ENCODE measurements at places on chromosomes 6 and 20.

DNA sequence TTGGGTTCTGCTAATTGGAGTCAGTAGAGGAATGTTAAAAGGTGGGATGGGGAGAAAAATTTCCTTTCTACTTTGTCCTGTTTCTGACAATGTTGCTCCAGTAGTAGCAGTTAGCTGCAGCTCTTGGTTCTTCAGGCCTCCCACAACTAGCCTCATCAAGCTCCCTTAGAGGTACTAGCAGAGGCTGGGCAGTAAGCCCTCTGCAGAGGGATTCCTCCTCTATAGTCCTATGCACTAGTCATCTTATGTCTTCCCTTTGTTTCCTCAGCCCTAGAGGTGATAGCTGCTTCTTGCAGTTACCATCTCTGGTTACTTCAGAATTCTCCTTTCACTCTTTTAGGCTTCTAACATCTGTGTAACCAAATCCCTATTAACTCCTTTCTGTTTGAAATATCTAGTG is 99.8 kb downstream of the FILIP1 start:
- DNase-seq = no peak

DNA sequence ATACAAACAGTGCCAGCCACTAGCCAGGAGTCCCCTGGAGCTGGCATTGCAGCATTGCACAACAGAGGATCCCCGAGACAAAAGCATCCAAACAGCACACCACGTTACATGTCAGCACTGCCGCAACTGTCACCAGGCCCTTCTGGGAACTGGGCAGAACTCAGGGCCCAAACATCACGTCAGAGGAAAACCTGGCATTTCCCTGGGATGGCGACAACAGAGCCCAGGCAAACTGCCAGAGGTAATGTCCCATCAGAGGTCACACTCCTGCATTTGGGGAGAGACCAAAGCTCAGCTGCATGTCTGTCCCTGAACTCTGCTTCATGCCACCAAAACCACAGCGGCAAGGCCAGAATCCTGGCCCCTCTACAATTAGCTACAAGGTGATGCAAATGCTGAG is 36.3 kb downstream of the PPP1R3G start:
- no peak for DNase-seq

- DNase-seq = no peak
Observed at GRCh38 chr6:166308769-166309589, 787 bp upstream of the PRR18 start.

DNA sequence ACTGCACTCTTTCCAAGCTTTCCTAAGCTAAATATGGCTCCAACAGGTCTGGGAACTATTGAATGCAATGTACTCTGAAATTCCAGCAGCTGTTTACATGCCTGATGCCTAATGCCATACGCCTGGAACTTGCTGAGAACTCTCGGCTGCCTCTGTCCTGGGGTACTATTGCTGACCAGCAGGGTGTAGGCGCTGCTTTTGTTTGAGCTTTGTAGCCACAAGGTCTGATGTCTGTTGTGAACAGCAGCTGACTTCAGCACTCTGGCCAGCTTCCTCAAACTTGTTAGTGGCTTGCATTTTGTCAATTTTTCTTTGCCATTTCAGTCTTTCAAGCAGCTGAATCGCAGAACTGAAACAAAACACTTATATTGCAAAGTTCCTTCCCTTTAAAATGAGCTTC is 26.7 kb downstream of the SAYSD1 start:
- no peak for DNase-seq

DNA sequence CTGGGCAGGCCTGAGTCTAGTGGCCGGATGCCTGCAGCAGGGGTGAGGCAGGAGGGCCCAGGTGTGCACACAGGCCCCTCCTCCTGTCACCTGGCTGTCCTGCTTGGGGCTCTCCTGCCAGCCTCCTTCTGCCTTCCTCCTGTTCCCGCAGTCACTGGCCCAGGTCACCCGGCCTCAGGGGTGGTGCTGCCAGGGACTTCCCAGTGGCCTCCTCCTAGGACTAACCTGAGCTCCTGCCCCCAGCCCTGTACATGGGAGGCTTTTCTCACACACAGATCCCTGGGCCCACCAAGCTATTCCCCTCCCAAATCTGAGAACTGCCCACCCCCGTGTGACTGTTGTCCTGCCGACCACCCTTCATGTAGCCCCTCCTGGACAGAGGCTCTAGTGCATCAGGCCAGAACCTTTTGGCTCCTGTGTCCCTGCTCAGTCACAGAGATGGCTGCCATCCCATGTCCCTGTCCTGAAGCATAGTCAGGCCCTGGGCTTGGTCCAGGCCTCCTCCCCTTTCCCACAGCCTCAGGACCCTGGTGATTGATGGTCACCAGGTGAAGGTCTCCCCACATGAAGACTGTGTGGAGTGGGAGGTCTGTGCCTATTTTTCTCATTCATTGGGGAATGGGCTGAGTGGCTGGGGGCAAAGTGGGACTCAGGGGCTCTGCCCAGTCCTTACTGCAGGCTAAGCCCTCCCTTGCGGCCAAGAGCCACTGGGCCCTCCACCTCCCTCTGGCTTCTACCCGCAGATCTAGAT is 1.1 kb upstream of the ULBP1 start:
- DNase-seq = no peak

DNA sequence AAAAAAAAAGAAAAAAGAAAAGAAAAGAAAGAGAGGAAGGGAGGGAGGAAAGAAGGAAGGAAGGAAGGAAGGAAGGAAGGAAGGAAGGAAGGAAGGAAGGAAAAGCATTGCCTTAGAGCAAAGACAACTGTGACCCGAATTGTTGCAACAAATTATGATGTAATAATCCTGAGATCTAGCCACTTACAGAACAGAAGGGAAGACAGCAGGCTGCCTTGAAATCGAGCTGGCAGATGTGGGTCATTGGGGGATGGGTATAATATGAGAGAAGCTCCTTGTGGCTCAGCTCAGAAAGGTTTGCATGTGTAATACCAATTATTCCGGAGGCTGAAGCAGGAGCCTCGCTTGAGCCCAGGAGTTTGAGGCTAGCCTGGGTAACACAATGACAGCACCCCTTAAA is 208.1 kb upstream of the PROKR2 start:
- no peak for DNase-seq

- no peak for DNase-seq
Observed at GRCh38 chr6:170590725-170591124, 6.3 kb upstream of the PDCD2 start.

DNA sequence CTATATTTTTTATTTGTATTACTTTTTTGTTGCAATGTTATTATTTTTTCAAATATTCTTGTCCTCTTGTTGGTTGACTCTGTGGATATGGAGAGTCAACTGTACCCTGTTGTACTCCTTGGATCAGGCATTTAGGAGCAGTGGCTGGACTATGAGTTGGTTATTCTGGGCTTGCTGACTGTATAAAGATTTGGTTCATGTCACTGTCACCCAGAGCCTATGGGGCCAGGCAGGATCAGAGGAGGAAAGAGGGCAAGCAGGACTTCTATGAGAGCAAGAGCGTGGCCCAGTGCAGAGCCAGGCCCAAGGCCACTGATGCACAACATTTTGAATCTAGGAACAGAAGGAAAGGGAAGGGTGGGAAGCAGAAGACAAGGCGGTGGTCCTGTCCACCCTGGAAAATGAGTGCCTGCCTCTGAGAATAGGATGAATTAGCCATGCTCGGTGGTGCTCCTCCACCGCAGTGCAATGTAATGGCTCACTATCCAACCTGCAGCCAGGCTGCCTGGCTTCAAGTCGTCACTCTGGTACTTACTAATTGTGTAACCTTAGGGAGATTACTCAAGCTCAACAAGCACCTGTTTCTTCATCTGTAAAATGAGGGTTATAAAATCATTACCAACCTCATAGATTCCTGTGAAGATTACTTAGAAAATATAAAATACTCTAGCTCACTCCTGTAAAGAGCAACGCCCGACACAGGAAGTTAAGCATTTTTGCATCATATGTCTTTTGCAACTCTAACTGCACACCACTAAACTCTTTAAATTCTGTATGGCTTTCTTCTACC is 192.1 kb downstream of the KCNQ5 start:
- DNase-seq = no peak

Data from stimulated activated CD8-positive, alpha-beta memory T cell treated with anti-CD3 and anti-CD28 coated beads, Interleukin-2, amount 100 ng/mL, for 1 hour (primary cell).